ENCODE measurements at places on chromosomes 11 and 22.

GRCh38 chr11:27473017-27473406 lies 422 bp upstream of the LGR4 start:
- no peak for DNase-seq

GRCh38 chr22:19983741-19984140 lies 32.9 kb downstream of the ARVCF start:
- no peak for DNase-seq

- no peak for DNase-seq
Measured at GRCh38 chr11:1202154-1202775, 20.6 kb upstream of the MUC5B start.

GRCh38 chr11:134625151-134625550 lies 213.1 kb upstream of the B3GAT1 start:
- no peak for DNase-seq

DNA sequence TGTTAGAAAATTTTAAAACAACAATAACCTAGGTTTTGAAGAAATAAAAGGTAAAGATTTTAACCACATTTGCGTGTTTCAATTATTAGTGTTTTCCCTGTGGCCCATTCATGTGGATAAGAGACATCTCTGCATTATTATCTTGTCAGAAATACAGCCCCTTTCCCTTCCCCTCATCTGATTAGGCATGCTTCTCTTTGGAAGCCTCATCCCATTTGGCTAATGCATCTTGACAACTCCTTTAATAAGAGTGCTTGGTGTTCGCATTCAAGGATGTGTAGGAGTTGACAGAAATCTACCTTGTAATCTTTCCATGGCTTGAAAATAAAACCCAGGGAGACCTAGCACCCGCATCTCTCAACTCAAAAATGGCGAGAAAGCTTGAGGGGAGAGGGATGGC lies 635.5 kb downstream of the NTM start:
- DNase-seq = no peak

- no peak for DNase-seq
Measured at GRCh38 chr11:122165607-122166371, 49.8 kb upstream of the BLID start.

DNA sequence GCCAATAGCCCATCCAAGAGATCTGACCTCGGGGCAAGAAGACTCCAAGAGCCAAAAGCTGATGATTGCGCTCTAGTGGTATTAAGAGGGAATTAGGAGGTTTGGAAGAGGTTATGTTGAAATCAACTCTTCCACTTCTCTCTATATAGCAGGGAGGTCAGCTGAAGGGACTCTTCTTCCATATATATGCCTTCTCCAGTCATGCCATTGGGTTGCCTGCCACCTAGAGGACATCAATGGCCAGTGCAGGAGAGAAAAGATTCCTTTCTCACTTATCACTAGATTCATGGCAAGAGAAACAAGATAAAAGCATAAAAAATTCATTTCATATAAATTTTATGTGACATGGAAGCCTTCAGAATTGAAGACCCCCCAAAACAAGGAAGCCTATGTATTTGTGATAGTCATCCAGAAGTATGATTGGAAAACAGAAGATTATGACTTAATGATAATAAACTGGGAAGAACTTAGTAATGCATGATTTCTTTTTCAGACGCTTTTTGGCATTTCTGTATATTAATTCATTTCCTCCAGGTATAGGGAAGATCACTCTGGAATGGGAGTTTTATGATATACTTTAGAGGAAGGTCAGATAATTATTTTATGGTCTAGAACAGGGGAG lies 435.1 kb upstream of the DDI1 start:
- peak; percentile 55 for DNase-seq

DNA sequence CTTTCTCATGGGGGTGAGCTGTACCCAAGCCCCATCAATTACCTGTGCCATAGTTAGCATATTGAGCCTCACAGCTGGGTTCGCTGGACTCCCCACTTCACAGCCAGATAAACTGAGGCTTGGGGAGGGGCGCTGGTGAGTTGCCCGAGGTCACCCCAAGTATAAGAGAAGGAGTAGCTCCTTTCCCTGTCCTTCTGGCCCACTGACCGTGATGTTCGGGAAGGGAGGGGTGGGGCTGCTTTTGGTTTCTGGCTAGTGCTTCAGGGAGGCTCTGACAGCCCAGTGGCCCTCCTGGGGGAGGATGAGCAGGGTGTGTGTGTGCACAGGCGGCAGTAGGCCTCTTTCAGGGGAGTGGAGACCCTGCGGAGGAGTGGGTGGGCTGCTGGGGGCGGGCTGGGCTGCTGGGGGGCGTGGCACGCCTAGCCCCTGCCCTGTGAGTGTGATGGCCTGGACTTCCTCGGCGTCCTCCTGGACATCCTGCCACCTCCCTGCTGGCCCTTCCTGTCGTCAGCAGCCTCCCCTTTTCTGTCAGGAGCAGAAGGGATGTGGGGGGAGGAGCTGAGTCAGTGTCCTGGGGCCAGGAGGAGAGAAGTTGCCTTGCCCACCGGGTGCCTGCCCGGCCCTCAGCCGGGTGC lies 50.3 kb downstream of the TRIOBP start:
- DNase-seq = peak; percentile 64

DNA sequence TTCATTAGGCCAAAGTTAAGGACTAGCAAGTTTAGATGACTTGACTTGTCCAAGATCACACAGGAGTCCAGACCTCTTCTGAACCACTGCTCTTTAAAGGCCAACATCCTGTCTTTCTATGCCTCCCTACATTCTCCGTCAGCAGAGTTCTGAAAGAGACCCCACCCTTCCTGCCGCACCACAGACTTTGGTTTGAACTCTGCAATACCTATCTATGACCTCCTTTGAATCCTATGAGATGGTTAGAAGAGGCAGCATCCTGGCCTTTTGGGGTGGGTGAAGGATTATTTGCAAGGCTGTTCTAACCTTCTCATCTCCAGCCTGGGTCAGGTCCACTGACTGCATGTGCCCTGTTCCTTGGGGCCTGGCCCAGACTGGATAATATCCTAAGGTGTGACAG lies 4.3 kb upstream of the RRM1 start:
- DNase-seq = no peak

- no peak for DNase-seq
Measured at GRCh38 chr22:46982635-46983034, 220.2 kb downstream of the TBC1D22A start.

DNA sequence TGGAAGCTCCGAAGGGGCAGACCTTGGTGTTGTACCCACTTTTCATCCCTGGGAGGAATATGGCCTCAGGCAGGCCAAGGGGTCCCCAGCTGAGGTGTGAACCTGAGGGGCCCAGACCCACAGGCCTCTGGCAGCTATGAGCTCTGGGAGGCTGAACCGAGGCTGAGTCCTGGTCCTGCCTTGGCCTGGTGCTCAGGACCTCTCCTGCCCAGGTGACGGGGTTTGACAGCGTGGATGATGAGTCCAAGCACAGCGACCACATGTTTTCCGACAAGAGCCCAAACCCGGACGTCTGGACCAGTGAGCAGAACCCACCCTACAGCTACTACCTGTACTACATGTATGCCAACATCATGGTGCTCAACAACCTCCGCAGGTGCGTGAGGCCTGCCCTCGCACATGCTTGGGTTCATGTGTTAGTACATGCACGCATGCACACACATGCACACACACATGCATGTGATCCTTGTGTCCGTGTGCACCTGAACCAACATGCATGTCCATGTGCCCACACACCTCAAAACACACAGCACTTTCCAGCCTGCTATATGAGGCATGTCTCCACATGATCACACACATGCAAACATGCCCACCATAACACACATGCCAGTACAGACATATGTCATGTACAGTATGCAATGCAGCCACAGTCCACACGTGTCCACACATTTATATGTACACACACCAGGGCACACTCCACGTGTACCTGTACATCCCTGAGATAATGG lies 40.9 kb downstream of the RNF141 start:
- DNase-seq = no peak

GRCh38 chr22:28440592-28441390 lies 238.8 kb downstream of the TTC28 start:
- no peak for DNase-seq

DNA sequence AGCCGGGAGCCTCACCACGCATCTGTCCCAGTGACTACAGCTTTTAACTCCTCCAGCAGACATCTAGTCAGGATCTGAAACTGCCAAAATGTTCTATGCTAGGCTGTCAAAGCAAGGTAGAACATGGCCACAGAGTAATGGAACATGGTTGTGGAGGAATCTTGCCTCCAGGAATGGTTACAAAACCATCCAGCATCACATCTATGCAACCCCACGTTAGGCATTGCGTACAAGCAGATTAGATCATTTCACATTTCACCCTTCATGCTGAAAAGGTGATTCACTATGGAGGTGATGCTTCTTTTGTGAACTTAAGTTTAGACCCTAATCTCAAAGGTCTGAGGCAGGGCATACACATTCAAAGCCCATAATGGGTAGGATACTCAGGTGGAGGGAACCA lies 103.0 kb downstream of the PARVA start:
- no peak for DNase-seq

DNA sequence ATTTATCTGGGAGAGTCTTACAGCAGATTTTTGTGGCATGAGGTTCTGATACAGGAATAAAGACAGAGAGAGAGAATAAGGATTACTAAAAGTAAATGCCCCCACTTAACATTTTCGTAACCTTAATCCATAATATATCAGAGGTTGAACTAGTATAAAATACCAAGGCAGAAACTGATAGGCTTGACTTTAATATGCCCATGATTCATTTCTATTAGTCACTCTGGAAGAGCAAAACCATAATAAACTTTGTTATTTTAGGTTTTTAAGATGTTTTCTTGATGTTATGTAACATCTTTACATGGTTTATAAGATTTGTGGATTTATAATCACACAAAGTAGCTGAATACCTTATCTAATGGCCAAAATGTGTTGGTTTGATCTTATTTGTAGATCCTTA lies 19.1 kb downstream of the GUCY1A2 start:
- DNase-seq = no peak

DNA sequence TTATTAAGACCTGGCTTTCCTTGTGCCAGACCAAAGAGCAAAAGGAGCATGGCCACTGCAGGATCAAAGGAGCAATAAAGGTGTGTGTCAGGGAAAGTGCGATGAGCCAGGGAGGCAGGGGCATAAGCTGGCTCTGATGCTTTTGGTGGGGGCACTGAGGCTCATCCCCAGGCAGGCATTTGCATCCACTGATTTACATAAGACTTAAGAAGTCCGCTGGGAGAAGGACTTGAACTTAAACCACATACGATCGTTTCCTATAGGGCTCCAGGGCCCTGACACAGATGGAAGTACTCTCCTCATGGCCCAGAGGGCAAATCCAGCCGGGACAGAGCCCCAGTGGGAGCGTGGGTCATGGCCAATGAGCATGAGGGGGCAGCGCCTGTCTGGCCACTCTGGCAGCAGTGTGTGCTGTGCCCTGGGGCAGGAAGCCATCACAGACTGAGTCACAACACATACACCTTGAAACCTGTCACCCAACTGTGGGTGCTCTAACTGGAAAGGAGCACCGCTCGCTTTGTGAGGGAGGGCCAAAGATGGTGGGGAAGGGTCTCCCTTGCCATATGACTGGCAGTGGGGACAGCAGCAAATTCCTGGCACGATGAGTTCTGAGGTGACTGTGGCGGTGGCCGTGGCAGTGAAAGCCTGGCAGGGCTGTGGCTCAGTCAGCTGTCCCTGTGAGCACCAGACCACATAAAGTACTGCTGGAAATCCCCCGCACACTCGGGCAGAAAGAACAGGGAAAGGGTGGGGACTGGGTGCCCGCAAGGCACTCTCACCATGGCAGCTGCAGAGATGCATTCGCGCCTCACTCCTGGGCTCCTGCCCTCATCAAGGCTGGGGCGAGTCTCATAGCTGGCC lies 79.4 kb upstream of the LMO1 start:
- peak; percentile 46 for DNase-seq

DNA sequence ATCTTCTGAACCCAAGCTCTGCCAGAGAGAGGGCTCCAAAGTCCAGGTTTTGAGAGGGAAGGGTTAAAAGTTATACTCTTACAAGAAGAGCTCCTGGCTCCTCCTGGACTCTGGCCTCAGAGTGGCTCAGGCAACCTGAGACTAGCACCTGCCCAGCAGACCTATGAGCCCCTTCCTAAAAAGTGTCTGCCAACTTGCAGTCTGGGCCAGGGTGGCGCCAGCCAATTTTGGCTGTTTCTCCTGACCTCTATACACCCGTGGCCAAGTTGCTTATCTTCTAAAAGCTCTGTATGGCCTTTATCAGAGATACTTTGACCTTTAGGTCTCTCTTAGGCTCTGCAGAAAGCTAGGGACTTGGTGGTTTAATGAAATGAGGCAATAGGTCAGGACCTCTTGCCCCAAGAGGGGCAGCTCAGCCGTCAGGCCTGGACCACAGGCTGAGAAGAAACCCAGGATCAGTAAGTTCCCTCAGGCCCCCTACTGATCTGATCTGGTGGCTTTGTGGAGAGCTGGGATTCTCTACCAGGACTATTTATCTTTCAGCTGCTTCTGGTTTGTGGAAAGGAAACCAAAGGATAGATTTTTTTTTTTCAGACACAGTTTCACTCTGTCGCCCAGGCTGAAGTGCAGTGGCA lies 10.3 kb upstream of the UCP3 start:
- DNase-seq = no peak

GRCh38 chr11:60457576-60457975 lies 1.9 kb downstream of the MS4A1 start:
- no peak for DNase-seq

- no peak for DNase-seq
Measured at GRCh38 chr11:61718046-61718531, 34.3 kb upstream of the MYRF start.

DNA sequence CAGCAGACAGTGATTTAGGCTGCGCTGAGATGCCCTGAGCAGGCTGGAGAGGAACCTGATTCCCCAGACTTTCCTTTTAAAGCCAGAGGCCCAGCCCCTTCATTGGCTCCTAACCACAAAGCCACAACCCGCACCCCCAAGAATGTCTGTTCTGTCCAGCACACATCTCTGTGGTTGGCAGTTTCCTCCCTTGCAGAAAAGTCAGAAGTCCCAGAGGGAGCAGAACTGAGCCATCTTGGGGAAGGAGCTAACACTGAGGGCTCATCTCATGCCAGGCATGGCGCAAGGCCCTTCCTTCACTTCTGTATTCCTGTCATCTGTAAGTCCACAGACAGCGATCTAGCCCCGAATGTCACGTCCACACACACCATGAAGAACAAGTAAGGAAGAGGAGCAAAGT lies 97.1 kb upstream of the SYT13 start:
- DNase-seq = peak; percentile 27

GRCh38 chr11:23554002-23554401 lies 693.7 kb upstream of the CCDC179 start:
- no peak for DNase-seq

- DNase-seq = no peak
Measured at GRCh38 chr22:16601437-16602223, 9.0 kb upstream of the CCT8L2 start.

DNA sequence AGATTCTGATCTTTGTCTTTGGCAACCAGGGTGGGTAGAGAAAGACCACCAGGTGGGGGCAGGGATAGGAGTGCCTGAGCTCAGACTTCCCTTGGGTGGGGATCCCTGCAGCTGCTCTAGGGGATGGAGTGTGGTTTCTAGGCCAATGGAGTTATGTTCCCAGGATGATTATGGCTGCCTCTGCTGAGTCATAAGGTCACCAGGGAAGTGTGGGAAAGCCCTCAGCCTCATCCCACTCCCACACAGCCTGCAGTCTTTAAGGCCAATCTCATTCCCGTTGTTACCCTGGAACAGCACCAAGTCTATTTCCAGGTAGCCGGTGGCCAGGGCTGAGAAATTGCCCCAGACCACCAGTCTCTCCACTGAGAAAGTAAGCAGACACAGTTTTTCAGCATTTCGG lies 2269.3 kb upstream of the RAG2 start:
- DNase-seq = no peak
